Activated CD4-positive, alpha-beta memory T cell treated with anti-CD3 and anti-CD28 coated beads, Interleukin-2, amount 10 ng/mL, durations not matched to agents 7 days and 5 days (primary cell): ENCODE measurements at places on chromosomes 1 and 21.

GRCh38 chr1:235582130-235582529 is 67.5 kb downstream of the GNG4 start:
- no peak for DNase-seq

DNA sequence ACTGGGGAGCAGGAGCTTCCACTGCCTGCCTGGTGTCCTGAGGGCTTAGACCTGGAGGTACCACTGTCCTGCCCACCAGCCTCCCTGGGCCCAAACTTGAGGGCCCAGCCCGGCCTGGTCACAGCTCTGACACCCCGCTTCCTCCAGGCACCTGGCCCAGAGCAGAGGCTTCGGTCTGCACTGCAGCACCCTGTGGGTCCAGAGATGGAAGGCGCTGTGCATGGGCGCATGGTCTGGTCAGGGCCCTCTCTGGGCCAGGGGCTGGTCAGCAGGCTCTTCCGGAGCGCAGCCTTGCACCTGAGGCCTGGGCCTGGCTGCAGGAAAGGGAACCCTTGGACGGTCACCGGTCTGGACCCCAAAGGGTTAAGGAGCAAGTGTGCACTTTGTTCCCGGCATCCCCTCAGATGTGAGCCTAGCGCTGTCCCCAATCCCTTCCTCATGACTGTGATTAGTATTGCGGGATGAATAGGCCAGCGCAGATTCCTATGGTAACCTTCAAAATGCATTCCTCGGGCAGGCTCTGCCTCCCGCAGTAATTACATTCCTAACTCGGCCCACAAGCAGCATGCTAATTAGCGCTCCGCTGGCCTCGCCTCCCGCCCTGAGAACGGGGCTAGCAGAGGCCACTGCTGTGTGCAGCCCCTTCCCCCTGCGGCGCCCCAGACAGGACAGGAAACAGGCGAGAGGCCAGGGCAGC is 36.3 kb downstream of the PRDM16 start:
- no peak for DNase-seq

DNA sequence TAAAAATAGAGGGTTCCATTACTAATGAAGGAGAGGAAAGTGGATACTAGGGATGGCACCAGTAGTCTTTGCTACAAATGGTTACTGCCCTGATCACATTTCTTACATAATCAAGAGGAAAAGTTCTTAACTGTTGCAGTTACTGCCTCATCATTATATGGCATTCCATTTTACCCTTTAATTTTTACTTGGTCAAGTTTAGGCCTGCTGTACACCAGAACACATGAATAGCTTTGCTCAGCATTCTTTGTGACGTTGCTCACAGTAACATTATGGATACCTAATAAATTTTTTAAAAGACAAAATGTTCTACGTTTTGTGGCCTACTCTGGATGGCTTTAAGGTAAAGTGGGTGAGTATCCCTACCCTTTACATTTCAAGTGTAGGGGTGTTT is 38.6 kb upstream of the CR1L start:
- no peak for DNase-seq

- DNase-seq = no peak
These were observed 175.4 kb upstream of the IGSF21 start for GRCh38 chr1:17932164-17932563.

DNA sequence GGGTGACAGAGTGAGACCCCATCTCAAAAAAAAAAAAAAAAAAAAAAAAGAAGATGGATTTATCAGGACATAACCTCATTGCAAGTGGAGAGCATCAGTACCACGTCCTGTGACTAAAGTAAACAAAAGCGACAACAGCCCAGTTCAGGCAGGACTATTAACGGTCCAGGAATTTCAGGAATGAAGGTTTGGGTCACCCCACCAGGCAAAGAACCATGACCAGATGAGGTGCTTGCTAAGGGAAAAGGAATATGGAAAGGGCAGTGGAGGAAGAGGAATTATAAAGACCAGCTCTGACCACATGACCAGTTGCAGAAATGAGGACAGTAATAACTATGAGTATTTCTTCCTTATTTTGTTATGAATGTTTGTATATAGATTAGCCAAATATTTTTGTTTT is 35.4 kb upstream of the EIF4G3 start:
- no peak for DNase-seq

DNA sequence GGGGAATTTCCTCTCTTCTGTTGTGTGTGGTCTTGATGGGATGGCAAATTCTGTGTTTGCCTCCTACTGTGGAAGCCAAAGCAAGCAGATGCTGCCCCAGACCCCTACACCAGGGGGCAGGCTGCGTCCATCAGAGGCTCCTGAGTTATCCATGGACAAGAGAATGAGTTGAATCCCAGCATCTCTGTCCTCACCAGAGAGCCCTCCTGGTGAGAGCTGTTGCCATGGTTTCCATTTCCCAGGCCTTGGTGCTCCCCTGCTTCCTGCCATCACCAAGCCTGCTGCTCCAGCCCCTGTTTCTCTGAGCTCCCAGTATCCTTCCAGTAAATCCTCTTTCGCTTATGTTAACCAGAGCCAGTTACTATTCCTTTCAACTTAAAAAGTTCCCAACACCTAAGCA is 20.4 kb upstream of the GNG12 start:
- no peak for DNase-seq

DNA sequence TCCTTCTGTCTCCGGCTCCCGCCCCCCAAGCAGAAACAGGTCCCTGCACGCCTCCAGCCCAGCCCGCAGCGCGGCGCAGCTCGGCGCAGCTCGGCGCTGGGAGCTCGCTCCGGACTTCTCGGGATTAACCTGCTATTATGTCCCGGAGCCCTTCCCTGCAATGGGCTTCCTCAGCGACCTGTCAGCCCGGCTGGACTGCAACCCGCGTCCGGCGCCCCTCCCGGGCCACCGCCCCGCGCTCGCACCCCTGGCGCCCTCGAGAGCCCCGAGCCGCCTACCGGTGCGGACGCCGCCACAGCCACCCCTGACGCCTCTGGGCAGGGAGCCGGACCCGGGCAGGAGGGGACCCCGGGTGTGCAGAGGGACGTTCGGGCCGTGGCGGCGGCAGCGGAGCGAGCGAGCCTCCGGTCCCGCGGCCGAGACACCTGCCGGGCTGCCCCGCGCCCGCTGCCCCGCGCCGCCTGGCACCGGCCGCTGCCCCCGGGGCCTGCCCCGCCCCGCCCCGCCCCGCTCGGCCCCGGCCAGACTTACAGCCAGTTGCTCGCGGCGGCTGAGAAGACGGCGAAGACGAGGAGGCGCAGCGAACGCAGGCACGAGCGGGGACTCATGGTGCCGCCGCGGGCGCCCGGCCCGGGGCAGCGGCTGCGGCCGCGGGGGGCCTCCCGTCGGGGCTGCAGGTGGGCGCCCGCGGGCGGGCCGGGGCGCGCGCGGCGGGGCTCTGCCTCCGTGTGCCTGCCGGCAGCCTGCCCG is 407 bp downstream of the WNT4 start:
- no peak for DNase-seq

DNA sequence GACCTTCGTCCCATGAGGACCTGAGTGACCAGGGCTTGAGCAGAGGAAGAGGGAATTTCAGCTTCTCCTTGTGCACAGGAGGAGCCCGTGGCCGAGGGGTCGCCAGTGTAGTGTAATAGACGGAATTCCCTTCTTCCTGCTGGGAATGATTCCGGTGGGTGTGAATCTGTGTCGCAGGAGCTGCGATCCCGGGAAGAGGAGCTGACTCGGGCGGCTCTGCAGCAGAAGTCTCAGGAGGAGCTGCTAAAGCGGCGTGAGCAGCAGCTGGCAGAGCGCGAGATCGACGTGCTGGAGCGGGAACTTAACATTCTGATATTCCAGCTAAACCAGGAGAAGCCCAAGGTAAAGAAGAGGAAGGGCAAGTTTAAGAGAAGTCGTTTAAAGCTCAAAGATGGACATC is 34.4 kb downstream of the MAP3K21 start:
- no peak for DNase-seq

DNA sequence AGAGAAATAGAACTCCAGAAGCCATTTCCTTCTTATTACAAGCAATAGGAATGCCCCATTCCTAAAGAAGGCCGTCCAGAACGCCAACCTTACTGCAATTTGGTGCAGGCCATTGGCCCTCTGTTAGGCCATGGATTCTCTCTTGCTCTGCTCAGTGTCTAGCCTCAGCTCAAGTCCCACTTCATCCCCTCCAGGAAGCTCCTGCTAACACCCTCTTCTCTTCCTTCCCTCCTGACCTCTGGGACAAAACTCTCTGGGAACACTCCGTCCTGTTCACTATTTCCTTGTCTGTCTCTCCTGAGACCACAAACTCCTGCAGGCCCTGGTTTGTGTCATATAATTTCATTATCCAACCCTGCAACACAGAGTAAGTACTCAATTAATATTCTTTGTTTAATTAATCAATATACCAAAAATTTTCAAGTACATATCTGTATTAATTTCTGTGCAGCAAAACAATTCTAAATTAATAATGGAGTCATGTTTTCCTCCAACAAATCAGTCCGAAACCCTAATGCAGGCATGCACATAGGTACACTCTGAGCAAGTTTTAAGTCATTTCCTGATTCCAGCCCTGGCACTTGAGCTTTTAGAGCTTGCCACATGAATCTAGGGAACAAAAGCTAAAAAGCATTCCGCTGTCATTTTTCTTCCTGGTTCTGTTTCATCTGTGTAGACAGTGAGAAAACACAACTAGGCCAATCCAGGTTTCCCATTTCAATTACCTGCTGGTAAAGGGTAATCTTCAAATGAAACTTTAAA is 245.3 kb downstream of the SETD4 start:
- DNase-seq = no peak

DNA sequence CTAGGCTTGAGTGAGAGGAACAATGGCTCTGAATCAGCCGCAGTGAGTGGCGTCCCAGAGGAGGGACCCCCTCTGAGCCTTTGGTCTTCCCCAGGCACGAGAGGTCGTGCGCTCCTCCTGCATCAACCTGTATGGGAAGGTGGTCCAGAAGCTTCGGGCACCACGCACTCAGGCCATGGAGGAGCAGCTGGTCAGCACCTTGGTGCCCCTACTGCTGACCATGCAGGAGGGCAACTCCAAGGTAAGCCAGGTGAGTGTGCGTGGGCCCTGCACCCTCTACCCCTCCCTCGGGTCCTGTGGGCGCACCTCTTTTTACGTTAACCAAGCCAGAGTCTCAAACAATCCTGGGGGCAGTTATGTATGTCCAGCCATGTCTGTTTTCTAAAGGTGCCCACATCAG is 13.7 kb upstream of the TTC4 start:
- DNase-seq = no peak

GRCh38 chr1:228469413-228470162 is 17.6 kb upstream of the RNF187 start:
- no peak for DNase-seq

DNA sequence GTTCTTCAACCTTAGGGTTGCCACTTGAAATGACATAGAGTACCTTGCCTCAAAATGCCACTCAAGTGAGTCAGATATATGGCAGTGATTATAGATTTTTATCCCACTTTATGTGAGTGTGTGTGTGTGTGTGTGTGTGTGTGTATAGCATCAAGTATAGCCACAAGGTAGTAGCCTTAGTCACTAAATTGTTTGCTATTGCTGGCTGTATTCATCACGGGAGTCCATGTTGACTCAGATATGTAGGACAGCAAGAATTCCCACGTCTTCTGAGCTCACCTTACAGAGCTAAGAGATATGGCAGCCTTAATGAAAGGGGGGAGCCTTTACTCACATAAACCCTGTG is 9.3 kb downstream of the ETS2 start:
- no peak for DNase-seq

DNA sequence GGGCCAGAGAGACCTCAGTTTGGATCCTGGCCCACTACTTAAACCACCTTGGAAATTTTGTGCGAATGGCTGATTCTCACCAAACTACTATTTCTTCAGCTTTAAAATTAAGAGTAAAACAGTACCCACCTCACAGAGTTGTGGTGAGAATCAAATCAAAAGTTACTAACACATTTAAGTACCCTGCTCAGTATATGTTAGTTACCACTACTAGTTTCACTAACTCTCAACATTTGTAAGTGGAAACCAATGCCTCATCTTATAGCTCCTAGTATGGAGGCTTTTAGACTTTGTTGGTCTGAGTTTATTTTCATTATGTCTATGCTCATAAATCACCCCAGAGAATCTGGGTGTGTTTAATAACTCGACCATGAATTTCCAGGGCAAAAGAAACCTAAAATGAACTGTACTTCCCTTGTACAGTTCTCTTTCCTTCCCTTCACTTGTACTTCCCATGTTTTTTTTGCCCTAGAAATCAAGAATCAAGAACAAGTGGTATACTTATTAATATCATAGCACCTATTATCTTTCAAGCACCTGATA is 11.6 kb upstream of the SERBP1 start:
- DNase-seq = no peak

DNA sequence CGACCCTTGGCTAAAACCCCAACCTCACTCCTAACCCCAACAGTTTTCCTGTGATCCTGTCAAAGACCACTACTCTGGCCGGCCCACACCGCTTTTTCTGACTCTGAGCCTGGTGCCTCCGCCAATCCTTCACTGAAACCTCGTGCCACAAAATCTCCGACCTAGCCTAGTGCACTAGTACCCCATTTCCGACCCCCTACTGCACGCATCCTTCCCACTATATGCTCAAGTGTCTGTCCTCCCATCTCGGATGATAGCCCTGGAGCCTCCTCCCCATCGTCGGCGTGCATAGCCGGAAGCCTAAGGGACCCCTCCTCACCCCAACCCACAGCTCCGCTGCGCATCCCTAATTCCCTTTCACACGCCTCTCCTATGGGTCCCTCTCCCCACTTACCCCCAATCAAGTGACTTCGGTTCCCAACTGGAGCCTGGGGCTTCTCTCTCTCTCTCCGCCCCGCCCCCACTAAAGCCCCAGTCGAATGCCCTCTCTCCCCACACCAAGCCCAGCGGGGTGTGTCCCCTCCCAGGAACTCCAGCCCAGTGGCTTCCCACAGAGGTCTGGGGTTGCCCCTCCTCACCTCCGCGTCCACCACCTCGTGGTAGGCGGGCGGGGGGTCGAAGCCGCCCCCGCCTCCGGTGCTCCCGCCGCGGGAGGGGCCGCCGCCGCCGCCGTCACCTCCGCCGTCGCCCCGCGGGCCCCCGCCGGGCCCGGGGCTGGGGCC is 791 bp downstream of the USP24 start:
- peak; percentile 40 for DNase-seq

- DNase-seq = no peak
These were observed 5.1 kb upstream of the GNG12 start for GRCh38 chr1:67838180-67838910.

- DNase-seq = no peak
These were observed 231.7 kb upstream of the B3GALT2 start for GRCh38 chr1:193417945-193418744.

DNA sequence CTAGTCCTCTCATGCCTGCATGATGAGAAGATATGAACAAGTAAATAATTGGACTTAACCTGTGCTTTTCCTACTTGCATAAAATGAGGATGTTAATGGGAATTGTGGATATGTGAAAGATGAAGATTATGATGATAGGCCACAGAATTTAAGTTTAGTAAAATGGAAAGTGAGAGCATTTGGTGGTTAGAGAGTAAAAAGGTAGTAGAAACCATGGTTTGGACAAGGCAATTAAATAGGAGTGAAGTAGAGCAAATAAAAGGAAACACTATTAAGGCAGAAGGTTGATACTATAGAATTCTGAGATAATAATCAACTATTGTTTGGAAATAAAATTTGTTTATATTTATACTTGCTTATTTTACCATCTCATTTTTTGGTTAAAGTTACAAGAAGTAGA is 1162.5 kb downstream of the MRPL39 start:
- no peak for DNase-seq
